ENCODE measurements at places on chromosomes 4 and X.

DNA sequence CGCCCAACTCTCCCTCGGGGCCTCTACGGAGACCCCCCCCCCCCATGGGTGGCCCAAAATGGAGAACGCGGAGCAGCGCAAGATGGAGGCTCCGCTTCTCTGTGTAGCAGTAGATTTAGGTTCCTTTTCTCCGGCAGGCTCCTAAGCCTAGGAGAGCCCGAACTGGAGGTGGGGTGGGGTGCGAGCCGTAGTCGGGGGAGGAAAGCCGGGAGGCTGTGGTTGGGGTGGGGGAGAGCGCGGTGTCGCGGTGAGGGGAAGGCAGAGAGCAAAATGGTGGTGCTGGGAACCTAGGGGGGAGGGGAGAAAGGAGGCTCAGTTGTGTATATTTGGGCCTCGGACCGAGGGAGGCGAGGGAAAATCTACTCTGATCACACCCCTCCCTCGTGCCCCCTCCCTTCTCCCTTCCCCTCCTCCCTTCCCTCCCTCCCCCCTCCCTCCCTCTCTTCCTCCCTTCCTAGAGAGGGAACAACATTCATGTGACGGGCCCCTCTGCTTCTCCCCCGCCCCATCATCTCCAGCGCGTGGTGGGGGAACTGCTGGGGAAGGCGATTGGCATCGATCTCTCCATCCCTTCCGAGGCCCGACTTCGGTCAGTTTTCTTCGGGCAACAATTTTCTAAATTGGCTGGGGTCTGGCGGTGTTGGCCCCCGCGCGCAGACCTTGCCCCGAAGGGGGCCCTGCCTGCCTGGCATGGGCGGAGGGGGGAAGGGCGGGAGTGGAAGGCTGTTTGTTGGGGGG lies at the start of gene STAG2:
Gene STAG2 (plus strand): TSS at position 439 of the 738 bp plus-strand sequence. CDS start 60,922 bp downstream, outside the sequence.
- peak; percentile 73 for DNase-seq

GRCh38 chrX:125998432-125998831 lies 167.7 kb downstream of the DCAF12L2 start:
- DNase-seq: no peak

DNA sequence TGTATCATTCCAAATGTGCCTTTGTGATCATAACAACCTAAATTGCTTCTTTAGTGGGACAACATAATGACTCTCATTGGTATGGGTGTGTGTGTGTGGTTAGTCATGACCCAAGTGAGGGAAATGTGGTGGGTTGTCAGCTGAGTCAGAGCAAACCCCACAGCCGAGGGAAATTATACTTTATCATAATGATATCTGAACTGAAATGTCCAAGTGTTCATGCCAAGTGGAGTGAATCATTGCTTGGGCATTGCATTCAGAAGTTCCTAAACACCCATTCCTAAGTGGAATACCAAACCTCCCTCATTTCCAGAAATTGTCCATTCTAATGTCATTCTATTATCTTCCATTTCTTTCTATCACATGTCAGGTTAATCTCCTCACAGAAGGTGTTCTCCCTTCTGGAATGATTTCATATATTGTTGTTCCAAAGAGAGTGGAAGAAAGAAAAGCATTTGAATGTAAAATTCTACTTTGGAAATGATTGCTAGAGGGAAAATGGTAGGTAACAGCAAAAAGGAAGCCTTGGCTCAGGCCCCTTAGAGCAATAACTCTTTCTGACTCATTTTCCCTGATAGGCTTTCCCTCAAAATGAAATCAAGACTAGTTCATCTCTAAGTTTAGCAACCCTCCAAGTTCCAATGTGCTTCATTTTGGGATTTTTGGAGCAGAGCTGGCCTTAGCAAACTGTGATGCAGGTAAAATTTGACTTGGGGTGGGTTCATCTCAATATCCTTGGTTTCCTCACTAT lies 230.7 kb upstream of the KCNIP4 start:
- peak; percentile 89 for DNase-seq

DNA sequence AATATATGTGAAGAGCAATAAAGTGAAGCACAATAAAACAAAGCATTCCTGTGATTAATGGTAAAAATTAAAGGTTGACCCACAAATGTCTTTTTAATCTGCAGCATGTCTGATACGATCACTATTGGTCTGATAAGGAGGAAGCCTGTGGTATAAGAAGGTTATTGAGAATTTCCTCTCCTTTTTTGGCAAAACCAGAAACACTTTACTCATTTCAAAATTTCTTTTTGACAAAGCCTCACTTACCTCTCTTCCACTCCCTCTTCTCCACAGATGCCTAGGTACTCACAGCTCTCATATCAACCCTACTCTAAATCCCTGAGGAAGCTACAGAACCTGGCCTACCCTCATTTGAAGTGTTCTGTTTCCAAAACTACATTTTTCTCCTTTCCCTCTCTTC lies 56.1 kb downstream of the TSPAN5 start:
- no peak for DNase-seq

DNA sequence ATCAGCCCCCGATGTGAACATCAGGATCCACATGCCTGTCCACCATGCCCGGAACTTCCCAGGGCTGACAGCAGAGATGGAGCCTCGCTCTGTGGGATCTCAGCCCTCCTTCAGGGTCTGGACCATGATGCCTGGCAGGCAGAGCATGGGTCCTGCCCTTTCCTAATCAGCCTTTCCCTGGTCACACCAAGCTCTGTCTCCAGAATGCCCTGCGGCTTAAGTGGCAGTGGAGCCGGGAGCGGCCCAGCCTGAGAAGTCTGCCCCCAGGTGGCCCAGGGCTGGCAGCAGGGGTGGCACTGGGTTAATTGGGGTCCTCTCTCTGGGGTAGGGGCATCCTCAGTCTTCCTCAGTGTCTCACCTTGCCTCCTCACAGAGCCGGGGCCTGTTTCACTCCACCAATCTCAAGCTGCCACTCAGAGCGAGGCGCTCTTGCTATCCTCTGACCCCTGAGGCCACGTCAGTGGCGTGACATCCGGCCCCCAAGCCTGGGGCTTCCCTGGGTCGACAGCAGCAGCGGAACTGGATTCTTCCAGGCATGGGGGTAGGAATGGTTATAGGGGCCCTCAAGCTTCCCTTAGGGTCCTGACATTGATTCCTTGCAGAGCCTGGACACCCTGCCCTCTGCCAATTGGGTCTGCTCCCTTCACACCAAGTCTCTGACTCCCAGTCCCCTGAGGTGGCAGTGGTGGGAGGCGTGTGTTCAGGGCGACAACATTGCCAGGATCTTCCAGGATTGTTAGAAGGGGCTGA lies 20.8 kb upstream of the TMEM185A start:
- no peak for DNase-seq

DNA sequence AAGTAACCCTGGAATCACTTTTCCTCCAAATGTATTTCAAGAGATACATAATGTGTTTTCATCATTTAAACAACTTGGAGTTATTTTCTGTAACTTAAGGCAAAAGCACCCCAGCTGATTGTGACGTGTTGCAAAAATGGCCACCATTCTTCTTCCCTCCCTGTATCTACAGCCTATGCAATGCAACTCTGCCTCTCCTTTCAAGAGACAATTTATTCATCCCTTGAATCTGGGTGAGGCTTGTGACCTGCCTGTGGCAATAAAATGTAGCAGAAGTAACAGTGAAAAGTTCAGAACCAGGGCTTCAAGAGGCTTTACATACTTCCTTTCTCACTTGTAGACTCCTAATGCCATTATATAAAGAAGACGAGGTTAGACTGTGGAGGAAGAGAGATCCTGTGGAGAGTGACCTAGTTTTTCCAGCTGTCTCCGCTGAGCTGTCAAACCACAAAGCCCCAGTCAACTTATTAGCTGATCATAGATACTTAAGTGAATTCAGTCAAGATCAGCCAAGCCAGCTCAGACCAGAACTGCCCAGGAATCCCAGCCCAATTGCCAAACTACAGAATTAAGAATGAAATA lies 81.0 kb upstream of the KLF3 start:
- peak; percentile 45 for DNase-seq

DNA sequence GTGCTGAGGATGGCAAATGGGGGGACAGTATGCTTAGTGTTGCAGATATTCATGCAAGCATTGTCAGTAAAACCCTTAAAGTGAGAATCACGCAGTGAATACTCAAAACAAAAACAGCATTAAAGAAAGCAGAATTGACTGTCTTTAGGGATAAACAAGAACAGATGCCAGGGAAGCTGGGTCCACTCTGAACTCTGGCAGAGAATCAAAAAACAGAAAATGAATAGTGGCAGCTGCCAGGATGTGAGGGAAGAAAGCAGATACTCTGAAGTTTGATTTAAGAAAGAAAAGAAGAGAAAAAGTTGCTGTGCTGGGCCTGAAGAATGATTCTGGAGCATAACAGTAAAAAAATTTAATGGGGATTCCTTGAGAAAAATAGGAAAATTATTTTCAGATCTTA lies 131.5 kb downstream of the GABRA2 start:
- no peak for DNase-seq

DNA sequence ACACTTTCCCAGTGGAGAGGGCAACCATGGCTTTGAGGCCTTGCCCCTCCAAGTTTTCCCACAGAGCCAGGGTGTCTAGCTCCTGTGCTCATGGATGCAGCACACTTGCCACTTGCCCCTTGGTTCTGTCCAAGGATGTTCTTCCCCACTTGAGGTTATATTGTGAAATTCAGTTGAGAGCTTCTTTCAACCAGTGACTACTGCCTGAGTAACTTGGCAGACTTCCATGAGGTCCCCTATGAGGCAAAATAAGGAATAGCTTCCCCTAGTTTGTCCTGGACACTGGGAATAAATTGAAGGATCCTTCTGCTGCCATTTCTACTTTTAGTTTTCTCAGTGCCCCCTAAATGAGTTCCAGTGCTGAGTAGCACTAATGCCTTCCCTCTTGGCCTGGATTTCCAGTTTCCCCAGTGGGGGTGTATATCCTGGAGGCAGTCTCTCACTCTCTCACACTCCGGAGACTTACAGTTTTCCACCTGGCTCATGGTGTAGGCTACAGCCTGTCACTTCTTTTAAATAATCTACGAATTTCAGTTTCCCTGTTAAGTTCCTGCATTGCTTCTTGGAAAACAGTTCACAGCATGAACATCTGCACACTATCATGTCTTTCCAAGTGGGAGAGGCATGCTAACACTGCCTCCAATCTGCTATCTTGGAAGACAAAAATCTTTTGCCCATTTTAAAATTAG lies 36.4 kb upstream of the ADH4 start:
- DNase-seq: peak; percentile 18

GRCh38 chrX:31061091-31061490 lies 10.8 kb downstream of the FTHL17 start:
- DNase-seq: no peak

- DNase-seq: no peak
These were observed 18.9 kb upstream of the CXCL8 start for GRCh38 chr4:73721435-73721834.

- DNase-seq: no peak
These were observed 2.7 kb downstream of the PDLIM5 start for GRCh38 chr4:94454405-94454804.

- no peak for DNase-seq
These were observed 8.9 kb upstream of the IRAK1 start for GRCh38 chrX:154028502-154029184.

DNA sequence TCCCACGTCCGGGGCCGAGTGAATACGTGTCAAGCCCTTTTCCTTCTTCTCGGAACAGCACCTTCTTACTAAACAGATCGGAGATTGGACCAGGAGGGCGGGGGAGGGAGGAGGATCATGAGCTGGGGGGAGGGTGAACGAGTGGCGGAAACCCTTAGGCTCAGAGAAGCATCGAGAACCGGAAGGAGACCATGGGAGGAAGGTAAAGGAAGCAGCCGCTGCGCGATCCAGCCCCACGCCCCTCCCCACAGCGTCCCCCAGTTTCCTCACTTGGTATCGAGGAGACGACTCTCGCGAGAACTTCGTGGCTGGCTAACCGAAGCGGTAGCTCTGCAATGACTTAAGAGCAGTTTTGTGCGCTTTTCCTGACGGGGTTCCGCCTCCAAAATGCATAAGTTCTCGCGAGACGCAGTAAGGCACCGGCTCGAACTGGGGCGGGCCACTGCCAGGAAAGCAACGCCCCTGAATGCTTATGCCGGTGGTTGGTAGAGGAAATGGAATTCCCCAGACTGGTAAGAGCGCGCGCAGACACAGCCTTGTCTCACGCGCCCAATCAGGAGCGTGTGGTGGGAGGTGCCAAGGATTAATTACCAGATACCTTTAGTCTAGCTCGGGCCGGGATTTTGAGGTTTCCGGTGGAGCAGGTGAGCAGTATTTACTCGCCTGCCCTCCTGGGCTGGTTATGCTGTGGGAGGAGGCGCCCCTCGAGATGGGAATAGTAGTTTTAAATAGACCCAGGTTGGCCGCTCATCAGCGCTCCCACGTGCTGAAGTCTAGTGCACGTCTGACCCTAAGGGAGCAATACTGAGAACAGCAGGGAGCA lies 534 bp upstream of the UBE2D3 start:
- peak; percentile 100 for DNase-seq

- DNase-seq: no peak
These were observed 37.5 kb upstream of the EDA2R start for GRCh38 chrX:66676413-66676812.

DNA sequence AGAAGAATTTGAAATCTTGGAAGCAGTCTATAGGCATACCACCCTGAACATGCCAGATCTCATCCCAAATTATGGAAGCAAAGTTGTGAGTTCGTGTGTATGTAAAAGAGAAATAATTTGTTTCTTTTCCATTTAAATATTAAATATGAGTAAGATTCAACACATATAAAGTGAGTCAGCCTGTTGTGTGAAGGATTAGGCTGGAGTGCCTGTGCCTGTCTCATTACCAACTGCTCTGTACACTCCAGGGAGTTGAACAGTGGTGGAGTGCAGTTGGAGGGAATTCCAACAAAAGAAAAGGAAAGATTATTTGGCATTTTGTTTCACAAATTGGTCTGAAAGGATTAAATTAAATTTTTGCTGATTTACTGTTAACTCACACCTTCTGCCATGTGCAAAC lies 435.6 kb downstream of the FAT4 start:
- DNase-seq: no peak

- DNase-seq: no peak
These were observed 40.5 kb downstream of the FABP2 start for GRCh38 chr4:119281393-119281792.

DNA sequence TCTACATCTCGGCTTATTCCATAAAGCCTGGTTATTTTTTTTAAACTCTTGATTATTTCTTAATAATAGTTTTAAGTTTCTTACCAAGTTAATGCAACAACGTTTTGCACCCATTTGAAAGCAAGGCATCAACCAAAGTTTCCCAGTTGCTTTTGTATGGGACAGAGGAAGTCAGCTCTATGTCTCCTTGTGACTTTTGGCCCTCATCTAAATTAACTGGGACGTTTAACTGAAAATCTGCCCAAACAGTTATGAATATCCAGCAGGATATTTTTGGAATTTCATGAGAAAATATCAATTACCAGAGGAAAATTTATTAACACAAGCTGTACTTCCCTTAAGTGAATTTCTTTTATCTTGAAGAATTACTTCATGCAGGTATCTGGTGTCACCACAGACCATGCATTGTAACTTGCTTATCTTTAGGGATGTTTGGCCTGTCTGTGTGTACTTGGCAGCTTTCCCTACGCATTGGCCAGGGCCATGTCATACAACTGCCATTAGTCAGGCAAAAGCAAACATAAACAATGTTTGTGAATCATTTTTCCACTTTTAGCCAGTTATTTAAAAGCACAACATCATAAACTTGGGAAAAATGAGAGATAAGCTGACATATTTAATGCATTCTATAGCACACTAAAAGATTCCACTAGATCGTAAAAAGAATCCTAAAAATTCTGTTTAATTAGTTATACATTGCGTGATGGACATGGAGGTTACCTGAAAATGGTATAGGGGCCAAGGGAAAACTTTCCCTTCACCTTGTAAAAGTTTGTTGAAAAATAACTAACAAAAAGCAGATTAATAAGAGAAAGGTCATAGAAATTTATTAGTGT lies 101.4 kb upstream of the PDE5A start:
- peak; percentile 60 for DNase-seq

- no peak for DNase-seq
These were observed 125.2 kb downstream of the ELOVL6 start for GRCh38 chr4:110073053-110073845.

GRCh38 chr4:54877006-54877405 lies 219.2 kb downstream of the KIT start:
- peak; percentile 31 for DNase-seq

Data from astrocyte of the cerebellum (primary cell).